Hindlimb muscle (tissue), 1 donor: ENCODE measurements at places on chromosomes 7 and 10.

DNA sequence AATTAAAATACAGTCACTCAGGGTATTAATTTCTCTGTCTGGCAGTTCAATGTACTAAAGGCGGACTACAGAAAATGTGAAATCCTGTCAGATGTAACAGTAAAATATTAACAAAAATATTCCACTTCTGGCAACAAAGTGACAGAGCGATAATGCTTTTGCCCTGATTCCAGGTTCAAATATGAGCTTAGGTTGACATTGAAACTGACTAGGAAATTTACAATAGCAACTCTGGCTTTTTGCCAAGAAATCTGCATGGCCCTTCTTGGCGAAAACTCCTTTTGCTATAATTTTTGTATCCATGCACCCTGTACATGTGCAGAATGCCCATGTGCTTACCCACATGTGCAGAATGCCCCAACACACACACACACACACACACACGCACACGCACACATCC is 552.2 kb downstream of the MDFIC start:
- DNase-seq = no peak

- DNase-seq = no peak
Measured at GRCh38 chr7:14690075-14690474, 212.5 kb downstream of the DGKB start.

DNA sequence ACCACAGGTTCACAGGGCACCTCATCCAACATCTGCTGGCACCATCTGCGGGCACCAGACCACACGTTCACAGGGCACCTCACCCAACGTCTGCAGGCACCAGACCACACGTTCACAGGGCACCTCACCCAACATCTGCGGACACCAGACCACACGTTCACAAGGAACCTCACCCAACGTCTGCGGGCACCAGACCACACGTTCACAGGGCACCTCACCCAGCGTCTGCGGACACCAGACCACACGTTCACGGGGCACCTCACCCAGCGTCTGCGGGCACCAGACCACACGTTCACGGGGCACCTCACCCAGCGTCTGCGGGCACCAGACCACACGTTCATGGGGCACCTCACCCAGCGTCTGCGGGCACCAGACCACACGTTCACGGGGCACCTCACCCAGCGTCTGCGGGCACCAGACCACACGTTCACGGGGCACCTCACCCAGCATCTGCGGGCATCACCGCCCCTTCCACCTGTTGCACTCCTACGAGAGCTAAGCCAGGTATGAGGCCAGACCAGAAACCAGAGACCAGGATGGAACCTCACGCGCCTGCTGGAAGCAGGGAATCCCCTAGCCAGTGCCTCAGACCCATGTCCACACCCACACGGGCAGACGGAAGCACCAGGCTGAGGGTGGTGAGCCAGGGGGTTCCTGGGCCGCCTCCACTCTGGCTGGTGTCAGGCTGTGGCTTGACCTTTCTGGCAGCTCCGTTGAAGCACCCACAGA is 182.8 kb downstream of the MAD1L1 start:
- DNase-seq = no peak

GRCh38 chr7:127930341-127931328 is 100.6 kb downstream of the LRRC4 start:
- DNase-seq = no peak

GRCh38 chr10:1631282-1631681 is 106.0 kb downstream of the ADARB2 start:
- DNase-seq = no peak

- DNase-seq = no peak
Measured at GRCh38 chr10:100713049-100713858, 32.1 kb upstream of the PAX2 start.

- no peak for DNase-seq
Measured at GRCh38 chr7:101378751-101379174, 16.1 kb downstream of the COL26A1 start.

DNA sequence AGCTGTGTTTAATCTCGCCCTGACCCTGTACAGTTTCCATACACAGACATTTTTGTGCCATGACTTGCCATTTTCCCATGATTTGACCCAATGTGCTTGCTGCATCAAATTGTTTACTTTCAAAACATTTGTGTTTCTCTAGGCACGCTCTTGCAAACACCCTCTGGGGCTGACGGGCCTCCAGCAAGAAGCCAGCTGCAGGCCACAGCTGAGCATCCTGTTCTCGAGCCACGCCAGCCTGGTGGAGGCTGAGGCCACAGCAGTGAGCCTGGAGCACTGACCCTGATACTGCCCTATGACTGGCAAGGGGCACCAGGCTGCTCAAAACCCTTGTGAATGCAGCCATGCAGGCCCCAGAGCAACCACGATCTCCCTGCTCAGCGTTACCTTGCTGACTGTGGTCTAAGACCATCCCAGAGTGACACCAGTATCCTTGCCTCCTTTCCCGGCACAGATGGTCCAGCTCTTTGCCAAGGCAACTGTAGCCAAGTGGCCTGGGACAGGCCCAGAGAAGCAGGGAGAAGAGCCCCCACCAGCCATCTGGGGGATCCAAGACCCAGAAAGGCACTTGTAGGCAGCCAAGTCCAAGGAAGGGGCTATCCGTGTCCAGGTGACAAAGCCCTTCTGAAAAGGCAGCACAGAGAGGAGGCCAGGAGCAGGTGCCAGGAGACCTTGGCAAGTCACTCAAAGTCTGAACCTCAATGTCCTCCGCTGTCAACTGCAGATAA is 78.5 kb downstream of the OAT start:
- DNase-seq = peak; percentile 37

DNA sequence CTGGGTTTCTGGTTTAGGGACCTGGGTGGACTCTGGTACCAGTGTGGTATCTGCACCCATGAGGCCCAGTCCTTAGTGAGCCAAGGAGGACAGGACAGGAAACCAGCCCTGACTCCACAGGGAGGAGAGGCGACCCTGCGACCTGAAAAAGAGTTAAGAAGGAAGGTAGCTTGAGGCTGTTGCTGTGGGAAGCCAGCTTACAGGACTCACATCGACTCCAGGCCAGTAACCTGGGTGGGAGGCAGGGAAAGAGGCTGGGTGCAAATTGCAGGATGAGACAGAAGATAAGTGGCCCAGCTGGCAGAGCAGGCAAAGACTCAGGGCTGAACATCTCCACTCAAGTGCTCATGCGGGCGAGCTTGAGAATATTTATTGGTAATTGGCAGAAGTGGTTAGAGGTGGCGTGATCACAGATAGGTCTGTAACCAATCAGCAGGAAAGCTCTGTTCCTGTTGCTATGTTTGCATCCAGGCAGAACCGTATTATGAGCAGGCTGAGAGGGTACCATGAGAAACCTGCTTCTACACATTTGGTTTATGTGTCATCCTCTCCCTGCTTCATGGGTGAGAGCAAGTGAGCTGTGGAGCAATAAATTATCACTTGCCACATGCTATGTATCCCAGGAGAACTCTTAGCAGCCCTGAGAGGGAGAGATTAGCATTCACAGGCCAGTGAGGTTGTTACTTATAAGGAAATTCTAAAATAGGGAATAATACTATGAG is 11.0 kb downstream of the TLL2 start:
- no peak for DNase-seq

DNA sequence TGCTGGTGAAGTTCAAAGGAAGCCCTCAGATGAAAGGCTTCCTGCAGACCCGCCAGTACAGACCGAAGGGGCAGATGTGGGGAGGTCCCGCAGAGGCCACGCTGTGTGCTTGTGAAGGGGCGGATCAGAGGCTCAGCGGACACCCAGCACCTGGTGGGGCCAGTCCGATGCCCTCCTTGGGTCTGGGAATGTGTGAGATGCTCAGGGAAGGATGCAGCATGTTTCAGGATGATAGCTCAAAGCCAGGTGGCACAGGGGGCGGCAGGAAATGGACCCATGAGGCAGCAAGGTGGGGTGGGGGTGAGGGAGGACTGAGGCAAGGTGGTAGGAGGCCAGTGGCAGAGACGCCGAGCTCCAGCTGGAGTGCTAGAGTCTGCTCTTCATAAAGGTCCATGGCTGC is 27.9 kb upstream of the HSPA12A start:
- DNase-seq = no peak

GRCh38 chr10:119653916-119654315 is 2.7 kb downstream of the BAG3 start:
- DNase-seq = no peak

- DNase-seq = no peak
Measured at GRCh38 chr7:125681508-125681907, 751.9 kb upstream of the POT1 start.

DNA sequence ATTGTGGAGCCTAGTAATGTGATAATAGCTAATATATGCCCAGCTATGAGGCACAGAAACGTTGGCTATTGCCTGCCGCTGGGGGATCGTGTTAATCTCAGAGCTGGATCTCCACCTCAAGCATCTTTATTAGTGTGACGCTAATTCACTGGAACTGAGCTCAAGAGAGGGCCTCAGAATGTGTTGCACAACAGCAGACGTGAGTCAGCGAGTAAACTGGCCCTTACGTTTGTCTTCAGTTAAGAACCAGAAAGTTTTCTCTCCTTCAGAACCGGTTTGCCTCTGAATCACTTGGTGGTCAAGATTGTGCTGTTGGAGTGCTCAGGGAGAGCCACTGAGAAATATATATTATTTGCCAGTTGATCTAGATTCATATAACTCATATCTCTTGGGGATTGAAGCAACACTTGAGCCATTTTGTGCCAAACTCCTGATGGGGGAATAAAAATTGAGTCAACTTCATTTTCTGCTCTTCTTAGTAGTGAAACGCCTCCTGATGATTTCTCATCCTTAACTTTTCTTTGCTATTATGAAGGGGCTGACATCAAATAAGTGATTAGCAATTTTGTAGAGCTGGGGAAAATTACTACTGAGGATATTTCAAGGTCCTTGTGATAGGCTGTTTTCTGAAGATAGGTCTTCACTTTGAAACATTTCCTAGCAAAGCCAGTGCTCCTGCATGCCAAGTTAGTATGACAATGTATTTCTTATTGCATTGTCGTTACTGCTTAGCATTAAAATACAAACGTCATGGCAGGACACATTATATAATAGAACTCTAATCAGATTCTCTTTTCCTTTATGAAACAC is 22.3 kb downstream of the BZW2 start:
- DNase-seq = no peak

GRCh38 chr7:28685242-28685643 is 272.9 kb downstream of the TRIL start:
- no peak for DNase-seq

DNA sequence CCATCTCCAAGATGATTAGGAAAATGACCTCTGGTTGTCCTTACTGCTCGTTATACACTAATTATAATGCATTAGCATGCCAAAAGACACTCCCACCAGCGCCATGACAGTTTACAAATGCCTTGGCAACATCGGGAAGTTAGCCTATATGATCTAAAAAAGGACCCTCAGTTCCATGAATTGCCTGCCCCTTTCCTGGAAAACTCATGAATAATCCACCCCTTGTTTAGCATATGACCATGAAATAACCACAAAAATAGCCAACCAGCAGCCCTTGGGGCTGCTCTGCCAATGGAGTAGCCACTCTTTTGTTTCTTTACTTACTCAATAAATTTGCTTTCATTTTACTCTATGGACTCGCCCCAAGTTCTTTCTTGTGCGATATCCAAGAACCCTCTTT is 41.6 kb upstream of the KCNMA1 start:
- DNase-seq = no peak

DNA sequence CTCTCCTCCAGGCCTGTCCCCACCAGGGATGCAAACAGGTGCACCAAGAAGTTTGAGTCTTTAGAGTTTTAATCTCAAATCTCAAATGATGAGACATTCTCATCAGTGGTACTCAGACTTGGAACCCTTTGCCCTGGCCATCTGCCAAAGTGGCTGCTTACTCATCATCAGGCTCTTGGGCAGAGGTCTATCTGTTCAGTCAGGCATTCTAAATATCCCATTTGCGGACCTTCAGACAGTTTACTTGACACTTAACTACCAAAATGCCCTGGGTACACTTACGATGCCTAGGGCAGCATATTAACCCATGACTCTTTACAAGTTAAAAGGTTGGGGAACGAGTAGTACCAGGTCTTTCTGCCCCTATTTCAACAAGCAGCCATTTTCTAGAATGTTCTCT is 61.2 kb upstream of the YAE1 start:
- DNase-seq = no peak

DNA sequence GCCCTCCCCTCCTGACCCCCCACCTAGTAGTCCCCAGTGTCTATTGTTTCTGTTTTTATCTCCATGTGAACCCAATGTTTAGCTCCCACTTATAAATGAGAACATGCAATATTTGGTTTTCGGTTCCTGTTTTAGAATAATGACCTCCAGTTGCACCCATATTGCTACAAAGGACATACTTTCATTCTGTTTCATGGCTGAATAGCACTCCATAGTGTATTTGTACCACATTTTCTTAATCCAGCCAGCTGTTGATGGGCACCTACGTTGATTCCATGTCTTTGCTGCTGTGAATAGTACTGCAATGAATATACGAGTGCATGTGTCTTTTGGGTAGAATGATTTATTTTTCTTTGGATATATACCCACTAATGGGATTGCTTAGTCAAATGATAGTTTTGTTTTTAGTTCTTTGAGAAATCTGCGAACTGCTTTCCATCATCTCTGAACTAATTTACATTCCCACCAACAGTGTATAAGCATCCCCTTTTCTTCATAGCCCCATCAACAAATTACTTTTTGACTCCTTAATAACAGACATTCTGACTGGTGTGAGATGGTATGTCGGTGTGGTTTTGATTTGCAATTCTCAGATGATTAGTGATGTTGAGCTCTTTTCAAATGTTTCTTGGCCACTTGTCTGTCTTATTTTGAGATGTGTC is 128.4 kb upstream of the PHYHIPL start:
- DNase-seq = no peak

- DNase-seq = no peak
Measured at GRCh38 chr7:79475455-79475854, 22.0 kb upstream of the MAGI2 start.

DNA sequence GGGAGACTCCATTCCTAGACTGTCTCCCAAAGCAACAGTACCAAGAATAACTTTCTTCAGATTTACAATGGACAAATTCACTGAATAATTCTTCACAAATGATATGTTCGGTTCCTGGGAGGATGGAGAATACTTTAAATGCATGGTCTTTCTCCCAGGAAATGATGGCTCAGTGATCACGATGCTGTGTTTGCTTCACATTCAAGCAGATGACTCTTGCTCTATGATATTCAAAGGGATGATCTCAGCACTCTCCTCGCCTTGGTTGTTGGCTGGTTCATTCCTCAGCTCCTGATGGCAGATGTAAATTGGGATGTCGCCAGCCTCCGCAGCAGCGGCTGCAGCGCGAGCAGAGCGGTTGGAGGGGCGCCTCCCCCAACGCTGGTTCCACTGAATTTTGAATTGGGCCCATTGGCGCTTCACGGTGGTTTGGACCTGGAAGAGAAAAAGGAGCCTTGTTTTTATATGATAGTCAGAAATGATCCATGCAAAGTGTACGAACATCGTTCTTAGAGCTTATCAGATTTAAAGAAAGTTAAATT is 148.3 kb downstream of the CALCR start:
- DNase-seq = no peak

DNA sequence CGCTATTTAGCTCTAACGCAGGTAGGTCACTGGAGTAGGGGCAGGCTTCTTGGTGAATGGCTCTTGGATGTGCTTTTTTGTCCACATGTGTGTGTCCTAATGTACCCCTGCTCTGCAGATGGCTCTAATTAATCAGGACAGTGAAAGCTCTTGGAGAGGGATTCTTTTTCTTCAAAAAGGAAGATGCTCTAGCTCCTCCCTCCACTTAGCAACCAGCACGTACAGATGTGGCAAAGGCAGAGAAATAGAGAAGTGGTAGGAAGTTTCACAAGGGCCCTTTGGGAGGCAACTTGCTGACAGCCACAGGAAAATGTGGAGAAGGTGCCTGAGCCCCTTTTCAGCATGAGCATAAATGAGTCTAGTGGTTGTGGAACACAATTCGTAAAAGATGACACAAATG is 221.7 kb downstream of the PLXNA4 start:
- no peak for DNase-seq

GRCh38 chr10:130545697-130546096 is 409.5 kb downstream of the GLRX3 start:
- no peak for DNase-seq

- DNase-seq = no peak
Measured at GRCh38 chr7:123070702-123071286, 75.3 kb upstream of the TAS2R16 start.
